Central memory CD4-positive, alpha-beta T cell (primary cell): ENCODE measurements at places on chromosomes 2 and 18.

DNA sequence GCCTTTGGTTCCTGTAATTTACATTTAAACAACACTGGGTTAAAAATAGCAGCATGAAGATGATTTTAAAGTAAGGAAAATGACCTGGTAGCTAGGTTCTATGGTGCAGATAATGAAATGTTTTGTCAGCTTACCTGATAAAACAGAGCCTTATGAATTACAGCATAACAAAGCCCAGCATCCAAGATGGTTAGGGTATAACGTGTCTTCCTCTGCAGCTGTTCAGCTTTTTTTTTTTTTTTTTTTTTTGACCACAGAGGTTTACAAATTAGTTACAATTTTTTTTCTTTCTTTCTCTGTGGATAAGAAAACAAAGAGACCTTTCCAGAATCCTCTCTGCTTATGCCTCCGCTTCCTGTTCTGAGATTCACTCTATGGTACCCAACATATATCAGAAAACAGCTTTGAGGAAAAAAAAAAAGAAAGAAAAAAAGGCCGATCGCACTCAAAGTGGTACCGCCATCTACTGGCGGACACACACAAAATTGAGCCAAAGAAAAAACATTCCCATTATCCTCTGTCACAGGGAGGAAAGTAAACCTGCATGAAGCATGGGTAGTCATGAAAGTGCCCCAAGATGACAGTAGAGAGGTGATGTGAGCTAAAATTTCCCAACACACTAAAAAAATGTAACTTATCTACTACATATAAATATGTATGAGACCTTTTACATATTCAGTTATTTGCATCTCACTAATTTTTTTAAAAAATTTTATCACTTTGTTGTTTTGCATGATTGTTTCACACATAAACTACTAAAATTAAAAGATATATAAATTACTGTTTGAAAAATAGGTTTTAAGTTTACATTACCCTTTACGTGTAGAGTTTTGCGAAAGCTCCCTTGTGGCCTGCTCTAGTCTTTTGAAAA lies at the start of gene SCN3A:
Gene SCN3A (minus strand): TSS at position 362 of the 871 bp plus-strand sequence. CDS start 27,656 bp downstream, outside the sequence.
- no peak for DNase-seq

GRCh38 chr2:222448748-222449181 lies 24.4 kb downstream of the SGPP2 start:
- no peak for DNase-seq

- DNase-seq, result no peak
Observed at GRCh38 chr2:69168950-69169654, 156.1 kb downstream of the ANTXR1 start.

DNA sequence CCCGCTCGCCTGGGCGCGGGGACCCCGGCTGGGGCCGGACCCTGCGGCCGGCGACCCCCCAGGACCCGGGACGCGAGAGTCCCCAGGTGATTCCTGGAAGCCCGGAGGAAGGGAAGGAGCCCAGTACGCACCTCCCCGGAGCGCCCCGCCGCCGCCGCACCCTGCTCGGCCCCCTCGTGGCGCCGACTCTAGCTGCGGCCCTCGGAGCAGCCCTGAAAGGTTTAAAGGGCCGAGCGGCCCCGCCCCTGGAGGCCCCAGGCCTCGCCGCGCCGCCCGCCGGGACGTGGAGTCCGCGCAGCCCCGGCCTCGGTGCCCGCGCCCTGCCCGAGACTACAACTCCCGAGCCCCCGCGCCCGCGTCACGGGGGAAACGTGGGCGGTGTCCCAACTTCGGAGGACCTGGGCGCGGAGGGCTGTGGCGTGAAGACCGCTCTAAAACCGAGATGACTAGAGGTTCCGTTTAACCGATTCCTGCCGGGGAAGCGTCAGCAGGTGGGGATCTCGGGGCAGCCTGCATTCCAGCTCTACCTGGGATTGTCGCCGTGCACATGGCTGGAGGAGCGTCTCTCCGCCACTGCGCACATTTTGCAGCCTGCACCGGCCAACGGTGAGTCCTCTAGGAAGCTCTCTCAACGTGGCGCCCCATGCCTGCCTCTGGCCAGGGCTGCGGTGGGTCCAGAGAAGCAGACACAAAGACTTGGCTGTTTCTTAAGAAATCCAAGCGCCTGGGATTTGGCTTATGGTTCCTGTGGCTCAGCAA lies at the start of gene TMEM150A:
Gene TMEM150A (minus strand): TSS at position 223 of the 759 bp plus-strand sequence. CDS start 750 bp downstream, outside the sequence.
- DNase-seq, result peak; percentile 81

DNA sequence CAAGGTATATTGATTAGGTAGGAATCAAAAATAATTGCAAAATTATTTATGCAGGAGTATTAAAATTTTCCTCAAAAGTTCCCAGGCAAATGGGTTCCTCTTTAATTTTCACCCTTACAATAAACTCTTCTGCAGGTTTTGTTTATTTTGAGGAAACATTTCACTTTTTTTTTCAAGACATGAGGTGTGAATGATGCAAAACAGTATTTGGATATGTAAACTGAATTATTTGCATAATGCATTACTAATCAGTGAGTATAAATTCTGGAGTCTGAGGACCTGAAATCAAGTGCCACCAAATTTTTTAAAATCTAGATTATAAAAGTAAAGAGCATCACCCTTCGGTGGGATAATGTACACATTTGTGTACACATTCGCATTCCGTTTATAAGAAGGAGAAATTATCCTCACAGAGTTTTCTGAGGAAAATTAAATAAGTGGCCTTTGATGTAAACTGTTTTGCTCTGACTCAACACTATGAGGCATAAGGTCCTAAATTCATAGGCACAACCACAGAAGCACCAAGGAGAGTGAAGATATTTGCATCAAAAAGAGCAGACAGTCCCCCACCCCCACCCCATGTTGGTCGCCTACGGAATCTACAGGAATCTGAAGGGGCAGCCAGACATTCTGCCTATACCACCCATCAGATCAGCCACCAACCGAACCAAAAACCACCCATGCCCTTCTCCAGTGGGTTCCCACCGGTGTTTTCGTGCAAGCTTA lies 33.1 kb downstream of the BCL11A start:
- DNase-seq, result no peak

- no peak for DNase-seq
Observed at GRCh38 chr18:3409811-3410210, 40.2 kb upstream of the TGIF1 start.

DNA sequence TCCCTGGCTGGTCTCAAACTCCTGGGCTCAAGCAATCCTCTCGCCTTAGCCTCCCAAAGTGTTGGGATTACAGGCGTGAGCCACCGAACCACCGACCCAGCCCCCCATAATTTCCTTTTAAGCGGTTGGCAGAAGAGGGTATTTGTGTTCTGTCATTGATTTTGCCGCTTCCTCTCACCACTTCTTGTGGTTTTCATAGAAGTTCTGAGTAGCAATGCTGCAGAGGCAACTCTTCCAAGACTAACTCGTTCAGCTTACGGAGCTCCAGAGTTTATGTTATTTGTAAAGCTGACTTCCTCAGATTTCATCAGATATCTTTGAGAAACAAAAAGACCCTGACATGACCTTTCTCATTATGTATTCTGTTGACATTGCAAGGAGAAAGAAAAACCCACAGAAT lies 261.4 kb upstream of the KCNJ3 start:
- DNase-seq, result no peak

- no peak for DNase-seq
Observed at GRCh38 chr2:27115519-27115918, 3.4 kb downstream of the CGREF1 start.

GRCh38 chr2:235394278-235394828 lies 99.5 kb upstream of the AGAP1 start:
- no peak for DNase-seq

DNA sequence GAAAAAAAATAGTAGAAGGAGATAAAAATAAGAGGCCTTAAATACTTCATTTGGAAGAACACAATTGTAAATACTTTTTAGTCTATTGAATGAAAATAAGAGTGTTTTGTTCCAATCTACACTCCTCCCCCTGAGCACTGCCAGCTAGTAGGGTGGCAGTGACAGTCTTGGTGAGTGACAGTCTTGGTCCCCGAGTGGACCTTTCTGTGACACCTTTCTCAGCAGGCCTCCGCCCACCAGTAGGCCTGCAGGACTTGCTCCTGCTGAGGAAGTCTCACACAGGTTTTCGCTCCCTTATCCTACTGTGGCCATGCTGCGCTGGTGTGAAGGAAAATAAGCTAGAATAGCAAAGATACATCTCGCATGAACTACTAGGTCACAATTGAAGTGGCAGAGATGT lies 666.8 kb downstream of the NR4A2 start:
- DNase-seq, result no peak

DNA sequence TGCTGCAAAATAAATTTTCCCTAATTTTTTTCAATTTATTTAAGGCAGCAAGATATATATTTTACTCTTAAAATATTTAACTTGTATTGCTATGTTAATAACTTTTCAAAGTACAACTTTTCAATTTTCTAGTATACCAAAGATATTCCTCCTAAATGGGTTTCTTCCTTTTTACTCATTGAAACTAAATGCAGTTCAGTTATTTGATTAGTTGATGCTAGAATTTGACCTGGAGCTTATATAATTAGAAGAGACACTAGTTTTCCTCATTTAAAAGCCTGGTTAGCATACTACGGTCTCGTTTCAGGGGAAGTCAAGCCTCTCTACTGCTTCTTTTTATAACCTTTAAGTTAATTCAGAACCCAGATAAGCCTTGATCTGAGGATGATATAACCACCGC lies at the start of gene ARHGEF33:
Gene ARHGEF33 (plus strand): TSS at position 301 of the 400 bp plus-strand sequence. CDS start 29,573 bp downstream, outside the sequence.
- no peak for DNase-seq

- DNase-seq, result no peak
Observed at GRCh38 chr2:26076001-26076587, 42.2 kb downstream of the RAB10 start.

DNA sequence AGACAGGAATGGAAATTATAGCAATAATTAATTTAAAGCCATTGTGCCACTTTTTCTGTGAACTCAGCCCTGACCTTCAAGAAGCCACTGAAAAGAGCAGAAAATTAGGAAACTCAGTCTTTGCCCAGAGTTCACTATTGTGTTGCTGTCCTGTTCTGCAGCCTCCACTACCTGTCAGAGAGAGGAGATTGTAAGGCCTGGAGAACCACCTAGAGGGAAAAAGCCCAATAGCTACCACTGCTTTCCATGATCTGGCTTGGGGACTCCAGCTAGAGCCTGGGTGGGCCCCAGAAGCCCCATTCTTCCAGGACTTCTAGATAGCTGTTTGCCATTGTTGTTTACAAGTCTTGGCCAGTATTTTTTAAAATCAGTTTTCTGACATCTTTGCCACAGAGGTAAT lies 176.1 kb upstream of the KLF7 start:
- DNase-seq, result no peak

GRCh38 chr18:27839141-27839540 lies 337.8 kb downstream of the CDH2 start:
- DNase-seq, result no peak
